ENCODE measurements at places on chromosomes 3 and 15.

DNA sequence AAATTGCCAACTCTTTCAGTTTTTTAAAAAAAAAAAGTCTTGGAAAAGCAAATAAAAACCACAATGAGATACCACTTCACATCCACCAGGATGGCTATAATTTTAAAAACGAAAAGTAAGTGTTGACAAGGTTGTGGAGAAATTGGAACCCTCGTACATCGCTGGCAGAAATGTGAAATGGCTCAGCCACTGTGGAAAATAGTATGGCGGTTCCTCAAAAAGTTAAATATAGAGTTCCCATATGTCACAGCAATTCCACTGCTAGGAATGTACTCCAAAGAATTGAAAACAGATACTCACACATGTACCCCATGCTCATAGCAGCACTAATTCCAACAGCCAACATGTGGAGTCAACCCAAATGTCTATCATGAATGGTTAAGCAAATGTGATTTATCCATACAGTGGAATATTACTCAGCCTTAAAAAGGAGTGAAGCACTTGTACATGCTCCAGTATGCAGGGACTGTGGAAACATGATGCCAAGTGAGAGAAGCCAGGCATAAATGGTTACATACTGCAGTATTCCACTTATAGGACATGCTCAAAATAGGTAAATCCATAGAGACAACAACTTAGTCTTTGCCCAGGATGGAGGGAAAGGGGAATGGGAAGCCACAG, 73.8 kb upstream of the PCSK6 start:
- DNase-seq, result no peak

DNA sequence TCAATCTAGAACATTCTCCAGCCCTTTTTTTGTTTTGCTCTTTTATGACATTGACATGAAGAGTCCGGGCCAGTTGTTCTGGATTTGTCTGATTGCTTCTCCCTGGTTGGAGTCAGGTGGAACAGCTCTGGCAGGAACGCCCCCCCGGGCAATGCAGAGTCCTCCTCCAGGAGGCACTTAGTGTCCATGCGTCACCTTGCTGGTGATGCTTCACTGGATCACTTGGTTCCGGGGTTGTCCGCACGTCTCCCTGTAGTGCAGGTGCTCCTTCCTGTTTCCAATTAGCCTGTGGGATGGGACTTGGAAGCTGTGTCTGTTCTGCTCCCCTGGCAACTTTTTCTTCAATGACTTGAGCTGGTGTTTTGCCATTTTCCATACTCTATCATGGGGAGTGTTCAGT, 9.8 kb downstream of the CSK start:
- DNase-seq, result no peak

GRCh38 chr3:105367063-105367405, 325 bp downstream of the ALCAM start:
- DNase-seq, result peak; percentile 66

DNA sequence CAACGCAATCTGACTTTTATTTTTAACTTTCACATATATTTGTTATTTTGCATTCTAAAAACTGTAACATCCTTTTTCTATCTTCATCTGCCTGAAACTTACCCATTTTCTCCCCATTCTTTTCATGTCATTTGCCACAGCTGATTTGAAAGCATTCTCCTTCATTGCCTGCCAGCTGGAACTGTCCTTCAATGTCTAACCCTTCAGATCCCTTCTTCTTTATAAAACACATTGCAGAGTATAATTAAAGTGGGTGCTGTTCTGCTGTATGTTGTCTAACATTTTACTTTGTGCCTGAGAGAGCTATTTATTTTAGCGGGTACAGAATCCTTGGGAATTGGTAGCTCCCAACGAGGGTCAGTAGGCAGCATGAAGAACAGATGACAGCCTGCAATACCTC, 827.4 kb downstream of the IGSF11 start:
- no peak for DNase-seq

GRCh38 chr3:129256270-129256669, 6.9 kb downstream of the COPG1 start:
- no peak for DNase-seq

DNA sequence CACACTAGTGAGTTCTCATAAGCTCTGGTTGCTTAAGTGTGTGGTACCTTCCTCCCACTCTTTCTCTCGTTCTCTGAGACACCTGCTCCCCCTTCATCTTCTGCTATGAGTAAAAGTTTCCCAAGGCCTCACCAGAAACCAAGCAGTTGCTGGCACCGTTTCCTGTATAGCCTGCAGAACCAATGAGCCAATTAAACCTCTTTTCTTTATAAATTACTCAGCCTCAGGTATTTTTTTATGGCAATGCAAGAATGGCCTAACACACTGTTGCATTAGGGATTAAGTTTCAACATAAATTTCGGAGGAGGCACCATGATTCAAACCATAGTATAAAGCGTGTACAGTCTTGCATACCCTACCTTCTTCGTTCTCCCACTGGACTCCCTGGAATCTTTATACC, 252.3 kb upstream of the CHRM5 start:
- no peak for DNase-seq

DNA sequence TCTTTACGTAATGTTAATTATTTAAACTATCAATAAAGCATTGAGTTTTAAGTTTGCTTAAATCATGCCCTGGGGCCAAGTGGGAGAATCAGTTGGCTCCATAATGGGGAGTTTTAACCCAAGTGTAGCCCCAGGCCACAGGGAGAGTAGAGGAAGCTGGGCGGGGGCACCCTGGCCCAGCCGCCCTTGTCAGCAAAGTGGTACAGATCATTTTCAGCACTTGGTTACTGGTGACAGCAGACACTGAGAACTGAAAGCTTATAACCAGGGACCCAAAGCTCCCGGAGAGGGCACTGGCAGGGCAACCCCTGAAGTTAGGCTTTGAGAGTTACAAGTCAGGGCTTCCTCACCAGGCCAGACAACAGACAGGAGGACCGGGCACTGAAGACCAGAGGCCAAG, 90.6 kb downstream of the SEMA5B start:
- DNase-seq, result no peak

- peak; percentile 30 for DNase-seq
These were observed 714 bp downstream of the ECT2 start for GRCh38 chr3:172751175-172751704.

DNA sequence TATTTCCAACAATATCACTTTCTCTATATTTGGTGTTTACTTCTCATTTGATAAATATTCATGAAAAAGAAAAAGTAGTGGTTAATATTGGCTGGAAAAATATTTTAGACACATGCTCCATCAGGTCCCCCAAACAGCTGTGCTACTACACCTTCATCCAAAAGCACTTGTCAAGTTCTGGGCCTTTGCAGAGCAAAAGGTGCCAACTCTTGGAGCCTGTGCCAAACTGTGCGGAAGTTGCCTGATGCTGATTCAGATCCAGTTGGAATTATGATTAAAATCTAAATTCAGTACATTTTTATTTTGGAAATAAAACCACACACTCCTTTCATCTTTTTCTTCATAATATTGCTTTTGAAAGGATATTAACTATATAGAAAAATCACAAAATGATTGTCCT, 1497.4 kb upstream of the CADM2 start:
- no peak for DNase-seq

GRCh38 chr3:94146455-94146854, 83.6 kb downstream of the NSUN3 start:
- no peak for DNase-seq

DNA sequence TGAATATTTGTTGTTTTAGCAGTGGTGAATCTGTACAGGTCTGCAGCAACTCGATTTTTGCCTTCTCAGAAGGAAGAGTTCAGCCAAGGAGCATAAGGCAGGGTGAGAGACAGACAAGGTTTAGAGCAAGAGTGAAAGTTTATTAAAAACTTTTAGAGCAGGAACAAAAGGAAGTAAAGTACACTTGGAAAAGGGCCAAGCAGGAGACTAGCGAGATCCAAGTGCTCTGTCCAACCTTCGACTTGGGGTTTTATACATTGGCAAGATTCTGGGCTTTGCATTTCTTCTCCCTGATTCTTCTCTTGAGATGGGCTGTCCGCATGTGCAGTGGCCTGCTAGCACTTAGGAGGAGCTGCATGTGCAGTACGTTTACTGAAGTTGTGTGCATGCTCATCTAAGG, 46.7 kb upstream of the AADACL2 start:
- DNase-seq, result no peak

DNA sequence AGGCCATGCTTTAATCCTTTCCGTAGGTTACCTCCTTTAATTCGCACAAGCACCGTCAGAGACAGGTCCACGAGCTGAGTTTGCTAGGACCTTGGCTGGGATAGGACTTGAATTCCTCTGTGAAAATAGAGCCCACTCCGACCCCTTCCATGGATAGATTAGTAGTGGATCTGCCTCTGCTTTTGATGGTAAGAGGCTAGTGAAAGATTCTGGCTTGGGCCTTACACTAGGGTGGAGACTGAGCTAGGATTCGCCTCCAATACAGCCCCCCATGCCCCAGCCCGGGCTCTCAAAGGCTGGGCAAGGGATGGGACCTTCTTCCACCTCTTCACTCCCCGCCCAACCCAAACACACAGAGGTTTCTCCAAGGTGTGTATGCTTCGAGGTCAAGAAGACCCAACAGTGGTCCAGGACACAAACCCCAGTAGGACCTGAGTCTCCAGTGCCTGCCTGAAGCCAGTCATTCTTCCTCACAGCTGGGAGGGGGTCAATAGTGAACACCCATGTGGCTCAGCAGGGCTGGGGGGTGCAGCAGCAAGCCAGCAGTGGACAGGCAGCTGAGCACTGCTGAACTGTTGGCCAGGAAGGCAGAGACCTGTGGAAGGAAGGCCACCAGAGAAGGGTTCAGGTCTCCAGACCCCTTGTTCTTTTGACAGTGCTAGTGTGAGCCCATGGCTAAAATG, 75.7 kb downstream of the SPSB4 start:
- no peak for DNase-seq

DNA sequence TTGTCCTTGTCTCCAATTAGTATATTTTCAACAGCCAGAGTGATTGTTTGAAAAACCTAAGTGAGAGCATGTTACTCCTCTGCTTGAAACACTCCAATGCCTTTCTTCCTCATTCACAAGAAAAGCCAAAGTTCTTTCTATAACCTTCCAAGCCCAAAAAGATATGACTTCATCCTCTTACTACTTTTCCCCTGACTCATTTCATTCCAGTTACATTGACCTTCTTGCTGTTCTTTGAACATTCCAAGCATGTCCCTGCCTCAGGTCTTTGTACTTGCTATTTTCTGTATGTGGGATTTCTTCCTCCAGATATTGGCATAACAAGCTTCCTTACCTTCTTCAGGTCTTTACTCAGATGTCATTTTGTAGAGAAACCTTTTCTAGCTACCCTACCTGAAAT, 28.3 kb downstream of the EHHADH start:
- DNase-seq, result no peak

DNA sequence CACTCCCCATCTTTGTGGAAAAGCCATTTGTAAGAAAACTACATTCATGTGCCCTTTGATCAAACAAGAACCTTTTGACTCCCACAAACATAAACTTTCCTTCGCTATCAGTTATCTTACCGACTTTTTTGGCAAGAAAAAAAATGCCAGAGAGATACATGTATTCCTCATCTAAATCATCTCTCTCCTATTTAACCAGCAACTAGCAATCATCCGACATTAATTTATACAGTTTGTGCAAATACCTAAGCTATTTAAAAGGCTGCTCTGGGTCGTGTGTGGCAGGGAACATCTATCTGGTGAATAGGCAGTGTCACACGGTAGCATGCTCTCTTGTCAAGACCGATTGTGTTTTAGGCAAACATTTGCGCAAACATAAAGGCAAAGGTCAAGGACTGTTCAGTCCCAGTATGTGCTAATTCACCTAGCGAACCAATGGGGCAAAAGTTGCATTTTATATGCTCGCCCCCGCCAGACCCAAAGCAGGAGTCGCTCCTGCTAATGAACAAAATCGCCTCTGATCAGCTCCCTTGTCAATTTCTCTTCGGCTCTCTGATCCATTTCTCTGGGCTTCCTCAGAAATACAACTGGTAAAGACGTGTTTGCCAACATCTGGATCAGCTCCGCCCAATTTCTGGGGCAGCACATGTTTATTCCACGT, 37.7 kb downstream of the ZIC4 start:
- peak; percentile 64 for DNase-seq

GRCh38 chr3:106245400-106245799, 376.6 kb upstream of the CBLB start:
- DNase-seq, result no peak

DNA sequence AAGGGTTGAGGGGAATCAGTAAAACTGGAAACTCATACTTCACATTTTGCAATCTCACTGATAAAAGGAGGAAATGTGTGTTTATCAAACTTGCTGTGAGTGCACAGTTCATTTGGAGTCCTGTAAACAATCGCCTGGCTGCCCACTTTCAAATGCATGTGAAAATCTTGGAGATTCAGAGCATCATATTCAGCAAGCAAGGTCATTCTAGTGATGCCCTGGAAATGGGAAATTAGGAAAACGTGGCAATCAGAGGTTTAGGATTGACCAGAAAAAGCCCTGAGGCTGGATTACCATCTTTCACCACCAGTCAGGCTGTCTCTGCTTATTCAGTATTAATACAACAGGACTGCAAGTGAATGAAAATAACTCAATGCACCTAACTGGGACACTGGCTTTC, 23.9 kb downstream of the DPH6 start:
- DNase-seq, result no peak

DNA sequence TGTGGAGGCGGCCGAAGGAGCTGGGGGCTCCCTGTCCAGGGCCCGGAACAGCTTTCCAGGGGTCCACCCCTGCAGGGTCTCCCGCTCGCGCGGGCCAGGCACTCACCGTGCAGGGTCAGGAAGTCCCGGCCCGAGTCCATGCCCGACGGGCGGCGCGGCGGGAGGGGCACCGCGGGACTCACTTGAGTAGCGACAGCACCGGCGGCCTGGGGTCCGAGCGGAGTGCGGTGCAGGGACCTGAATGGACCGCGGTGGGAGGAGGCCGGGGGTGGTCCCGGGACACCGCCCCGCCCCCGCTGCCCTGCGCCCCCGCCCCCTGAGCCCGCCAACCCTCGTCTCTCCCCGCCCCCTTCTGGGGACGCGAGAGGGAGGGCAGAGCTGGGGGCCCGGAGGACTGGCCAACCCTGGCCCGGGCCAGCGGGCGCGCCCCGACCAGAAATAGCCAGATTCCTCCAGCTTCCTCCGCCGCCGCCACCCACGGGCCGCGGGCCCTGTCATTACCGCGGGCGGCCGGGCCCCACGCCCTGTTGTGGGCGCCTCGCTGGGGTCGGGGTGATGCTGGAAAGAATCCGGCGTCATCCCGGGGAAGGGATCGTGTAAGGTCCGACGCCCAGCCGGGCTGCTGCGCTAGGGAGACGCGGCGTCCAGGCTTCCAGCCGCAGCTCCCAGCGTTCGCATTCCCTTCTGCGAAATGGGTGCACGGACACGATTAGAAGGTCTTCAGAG, at the start of gene PLCD1:
Gene PLCD1, minus strand, starts transcription at position 243 of the 726 bp plus-strand sequence. Its CDS starts 103 bp downstream, at position 140.
- peak; percentile 15 for DNase-seq

- DNase-seq, result no peak
These were observed 271.8 kb upstream of the TPM1 start for GRCh38 chr15:62770752-62771151.

Measured in DMS53 (cell line).